ENCODE measurements at places on chromosomes 4 and X. TPM values are rescaled to one million over a fixed set of nuclear protein-coding genes. Genes with fewer than 3 reads are reported as not detected.

DNA sequence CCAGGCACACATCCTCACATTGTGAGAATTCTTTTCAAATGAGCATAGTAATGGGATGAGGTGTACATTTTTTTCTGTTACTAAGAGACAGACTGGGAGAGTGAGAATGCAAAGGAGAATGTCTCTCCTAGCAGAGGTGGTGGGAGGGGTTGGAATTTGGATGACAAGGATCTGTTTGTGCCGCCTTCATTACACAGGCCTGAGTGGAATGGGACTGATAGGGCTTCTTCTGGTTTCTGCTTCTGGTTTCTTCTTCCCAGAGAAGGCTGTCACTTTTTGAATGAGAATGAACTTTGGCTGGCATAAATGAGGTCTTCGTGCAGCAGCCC, 55.4 kb downstream of the C4orf51 start:
- DNase-seq, result no peak
- no peak overlapping the region for H3K27ac ChIP-seq
- no peaks in the 10 kb centered on the region for H3K36me3 ChIP-seq
- no peak overlapping the region for H3K4me3 ChIP-seq

DNA sequence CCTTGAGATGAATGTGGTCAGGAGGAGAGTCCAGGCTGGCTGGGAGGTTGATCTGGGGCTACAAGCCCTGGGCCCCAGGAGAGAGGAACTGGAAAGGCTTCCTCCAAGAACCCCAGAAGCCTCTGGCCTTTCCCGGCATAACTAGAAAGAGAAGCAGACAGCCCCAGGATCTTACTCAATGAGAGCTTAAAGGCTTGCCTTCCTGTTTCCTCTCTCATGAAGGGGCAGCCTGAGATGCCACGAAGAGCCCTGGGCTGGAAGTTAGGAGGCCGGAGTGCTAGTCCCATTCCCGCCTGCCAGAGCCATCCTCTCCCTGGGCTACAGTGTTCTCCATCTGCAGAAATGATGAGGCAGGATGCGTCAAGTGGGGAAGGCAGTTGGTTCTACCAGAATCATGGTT, 20.1 kb upstream of the XPNPEP2 start:
- peaks cover 11% of the 10 kb centered on the region for H3K4me1 ChIP-seq
- DNase-seq, result no peak
- H3K27ac ChIP-seq, result no peak overlapping the region

- DNase-seq, result no peak
- H3K27ac ChIP-seq, result no peak overlapping the region
- H3K36me3 ChIP-seq, result no peaks in the 10 kb centered on the region
- no peaks in the 10 kb centered on the region for H3K27me3 ChIP-seq
- H3K4me3 ChIP-seq, result no peak overlapping the region
- H3K4me1 ChIP-seq, result no peaks in the 10 kb centered on the region
These were observed 72.0 kb downstream of the IL1RAPL1 start for GRCh38 chrX:28659269-28659668.

- H3K27ac ChIP-seq, result peak overlapping the region; percentile 83
- H3K4me3 ChIP-seq, result peak overlapping the region; percentile 91
- no peaks in the 10 kb centered on the region for H3K27me3 ChIP-seq
- H3K4me1 ChIP-seq, result peaks cover 36% of the 10 kb centered on the region
- peak; percentile 91 for DNase-seq
These were observed 545 bp downstream of the DOCK11 start for GRCh38 chrX:118495958-118496762.

GRCh38 chr4:126395664-126396063, 1080.9 kb downstream of the FAT4 start:
- H3K4me1 ChIP-seq, result no peaks in the 10 kb centered on the region
- H3K4me3 ChIP-seq, result no peak overlapping the region
- H3K36me3 ChIP-seq, result no peaks in the 10 kb centered on the region
- no peak overlapping the region for H3K27ac ChIP-seq
- DNase-seq, result no peak

The CT45A2 gene
- not detected for total RNA-seq

The TEX13B gene
- total RNA-seq, result not detected

The OPN1MW3 gene
- not detected for total RNA-seq

The CT45A5 gene
- total RNA-seq, result not detected

The MND1 gene
- total RNA-seq, result not detected

Data from CD4-positive, alpha-beta memory T cell (primary cell).